NCI-H1048 (cell line): ENCODE measurements at places on chromosomes 1 and 21.

DNA sequence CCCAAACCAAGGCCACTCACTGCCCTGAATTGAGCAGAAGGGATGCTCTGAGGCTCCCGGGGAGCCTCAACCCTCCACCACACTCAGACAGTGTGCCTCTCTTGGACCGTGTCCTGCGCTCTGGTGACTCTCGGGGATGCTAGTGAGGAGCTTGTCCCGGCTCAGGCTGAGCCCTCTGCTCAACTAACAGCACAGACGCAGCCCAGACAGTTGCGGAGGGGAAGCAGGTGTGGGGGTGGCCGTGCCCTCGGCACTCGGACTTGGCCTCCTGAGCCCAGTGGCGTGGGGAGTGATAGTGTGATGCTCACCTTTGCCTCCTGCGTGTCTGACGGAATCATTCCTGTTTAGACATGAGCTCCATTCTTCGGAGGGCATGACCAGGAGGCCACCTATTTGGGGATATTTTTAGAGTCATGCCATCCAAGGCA lies 15.4 kb upstream of the SLC19A1 start:
- DNase-seq = no peak

GRCh38 chr1:29756901-29757725 lies 520.8 kb downstream of the PTPRU start:
- DNase-seq = no peak

GRCh38 chr1:244952940-244953339 lies 88.6 kb upstream of the HNRNPU start:
- DNase-seq = no peak

DNA sequence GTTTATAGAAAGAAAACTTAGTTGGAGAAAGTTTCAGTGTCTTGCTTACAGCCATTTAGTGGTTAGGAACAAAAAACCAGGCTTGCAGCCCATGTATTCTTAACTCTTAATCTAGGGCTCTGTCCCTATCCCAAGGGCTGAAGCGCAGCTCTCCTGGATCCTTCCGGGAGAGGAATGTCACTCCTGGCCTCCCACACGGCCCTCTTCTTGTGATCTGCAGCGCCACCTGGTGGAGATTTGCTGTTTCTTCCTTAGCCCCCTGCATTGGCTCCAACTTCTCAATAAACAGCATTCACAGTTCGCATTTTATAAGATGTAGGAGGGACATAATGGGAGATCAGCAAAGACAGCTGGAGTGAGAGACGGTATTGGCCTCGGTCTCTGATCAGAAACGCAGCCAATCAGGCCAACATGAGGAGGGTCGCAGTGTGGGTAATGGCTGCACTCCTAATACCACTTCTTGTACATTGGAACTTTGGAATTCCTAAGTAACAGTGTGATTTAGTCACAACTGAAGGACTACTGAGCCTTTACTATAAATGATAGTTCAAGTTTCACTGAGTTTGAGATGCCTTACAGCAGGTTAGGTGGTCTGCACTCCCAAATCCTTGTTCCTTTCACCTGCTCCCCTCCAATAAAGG lies 283.4 kb downstream of the ASTN1 start:
- DNase-seq = peak; percentile 87

DNA sequence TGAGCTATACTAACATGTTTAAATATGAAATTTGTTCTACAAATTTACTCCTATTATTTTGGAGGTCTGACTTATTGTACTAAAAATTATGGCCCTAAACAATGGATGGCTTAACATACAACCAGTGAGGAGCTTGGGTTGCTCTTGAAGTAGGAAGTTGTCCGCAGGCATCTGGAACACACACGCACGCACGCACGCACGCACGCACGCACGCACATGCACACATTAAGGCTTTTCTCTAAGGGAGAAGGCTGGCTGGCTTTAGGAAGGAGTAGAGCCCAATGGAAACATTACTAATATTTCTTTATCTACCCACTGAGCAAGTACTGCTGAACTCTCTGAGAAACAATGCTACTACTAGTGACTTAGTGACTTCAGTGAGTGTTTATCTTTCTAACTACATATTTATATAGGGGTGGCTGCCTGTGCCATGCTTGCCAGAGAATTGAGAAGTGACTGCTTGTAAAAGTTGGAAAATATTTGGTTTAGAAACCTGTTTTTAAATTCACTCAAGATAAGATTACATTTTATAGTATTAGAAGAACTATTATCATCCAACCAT lies 16.2 kb upstream of the ARHGAP29 start:
- no peak for DNase-seq

- DNase-seq = no peak
These were observed 300.5 kb downstream of the BRINP2 start for GRCh38 chr1:177471244-177471643.

DNA sequence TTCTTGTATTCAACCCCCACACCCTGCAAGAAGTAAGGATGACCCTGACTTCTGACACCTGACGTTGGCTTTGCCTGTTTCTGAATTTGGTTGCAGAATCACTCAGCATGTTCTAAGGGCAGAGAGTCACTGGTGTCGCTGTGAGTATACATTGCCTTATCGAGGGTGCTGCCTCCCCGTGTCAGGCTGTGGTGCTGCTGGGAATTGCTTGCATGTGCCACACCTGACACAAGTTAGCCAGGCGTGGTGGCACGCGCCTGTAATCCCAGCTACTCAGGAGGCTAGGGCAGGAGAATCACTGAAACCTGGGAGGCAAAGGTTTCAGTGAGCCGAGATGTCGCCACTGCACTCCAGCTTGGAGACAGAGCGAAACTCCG lies 45.9 kb downstream of the WDR4 start:
- DNase-seq = no peak
